Activated CD4-positive, CD25-positive, alpha-beta regulatory T cell (primary cell): ENCODE measurements at places on chromosomes 3 and 15.

DNA sequence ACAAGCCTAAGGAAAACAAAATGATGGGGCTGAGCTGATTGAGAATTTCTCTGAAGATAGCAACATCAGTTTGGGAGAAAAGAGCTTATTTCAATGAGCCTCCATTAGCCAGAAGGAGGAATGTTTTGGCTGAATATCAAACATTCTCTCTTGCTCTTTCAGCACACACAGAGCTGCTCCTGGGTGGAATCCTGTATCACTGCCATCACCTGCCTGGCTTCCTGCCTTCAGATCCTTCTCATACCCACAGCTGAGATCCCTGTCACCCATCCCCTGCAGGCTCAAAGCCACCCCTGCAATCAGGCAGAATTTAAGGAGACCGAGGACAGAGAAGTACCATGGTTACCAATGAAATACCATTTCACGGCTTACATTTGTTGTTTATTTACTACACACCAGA, 27.2 kb upstream of the SYN2 start:
- DNase-seq = no peak

DNA sequence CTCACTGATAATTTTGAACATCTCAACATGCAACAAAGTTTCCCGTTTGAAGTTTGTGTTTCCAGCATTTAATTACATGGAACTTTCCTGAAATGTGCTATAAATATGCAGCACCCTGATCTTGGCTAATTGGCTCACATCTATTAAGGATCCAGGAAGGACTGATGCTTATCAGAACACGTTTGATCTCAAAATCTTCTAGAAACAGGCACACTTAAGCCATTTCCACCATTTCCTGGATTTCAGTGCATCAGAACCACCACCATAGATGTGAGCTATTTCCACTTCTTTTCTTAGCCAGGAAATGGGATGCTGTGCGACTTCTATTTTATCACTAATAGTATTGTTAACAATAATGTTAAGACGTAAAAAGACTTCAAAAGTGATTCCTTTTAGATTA, 228.9 kb downstream of the FEZF2 start:
- DNase-seq = no peak

DNA sequence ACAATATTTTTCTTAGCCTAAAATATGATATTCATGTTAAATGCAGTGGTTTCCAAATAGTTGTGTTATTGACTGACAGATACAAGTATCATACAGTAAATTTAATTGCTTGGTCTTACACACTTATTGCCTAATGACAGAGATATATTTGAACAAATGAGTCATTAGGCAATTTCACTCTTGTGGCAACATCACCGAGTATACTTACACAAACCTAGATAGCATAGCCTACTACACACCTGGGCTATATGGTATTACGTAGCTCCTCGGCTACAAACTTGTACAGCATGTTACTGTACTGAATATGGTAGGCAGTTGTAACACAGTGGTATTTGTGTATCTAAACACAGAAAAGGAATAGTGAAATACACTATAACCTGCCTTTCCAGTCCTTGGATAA, 50.3 kb downstream of the SERPINI1 start:
- DNase-seq = no peak

- no peak for DNase-seq
These were observed 1078.4 kb downstream of the ROBO1 start for GRCh38 chr3:78689378-78689777.

GRCh38 chr3:142459929-142460328, 12.1 kb upstream of the XRN1 start:
- no peak for DNase-seq

DNA sequence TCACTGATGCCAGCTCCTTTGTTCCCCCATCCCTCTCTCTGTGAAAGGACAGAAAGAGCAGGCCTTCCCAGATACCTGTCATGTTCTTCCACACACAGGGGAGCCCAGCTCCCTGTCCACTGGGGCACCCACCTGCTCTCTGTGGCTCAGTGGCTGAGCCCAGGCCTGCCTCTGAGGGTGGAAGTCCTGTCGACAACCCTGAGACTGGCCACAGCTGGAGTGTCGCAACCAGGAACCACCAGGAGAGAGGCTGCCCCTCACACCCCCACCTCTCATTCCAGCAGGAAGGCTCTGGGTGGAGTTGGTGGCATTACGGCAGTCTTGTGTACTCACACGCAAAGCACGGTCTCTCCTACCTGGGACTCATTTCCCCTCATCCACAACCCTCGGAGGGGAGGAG, 66.3 kb downstream of the MEGF11 start:
- no peak for DNase-seq

DNA sequence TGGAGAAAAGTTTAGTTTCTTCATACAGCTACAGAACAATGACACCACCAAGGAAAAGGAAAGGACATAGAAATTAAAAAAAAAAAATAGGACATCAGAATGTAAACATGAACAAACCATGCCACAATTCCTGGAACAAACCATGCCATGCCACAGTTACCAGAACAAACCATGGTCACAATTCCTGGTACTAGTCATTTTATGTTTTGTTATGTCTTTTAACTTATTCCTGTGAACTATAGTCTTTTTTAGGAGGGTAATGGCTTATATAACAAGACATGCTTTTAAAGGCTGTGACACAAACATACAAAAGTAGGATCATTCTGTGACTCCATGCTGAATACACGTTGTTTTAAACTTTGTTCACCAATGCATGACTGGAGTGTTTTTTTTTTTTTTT, 42.8 kb downstream of the CD47 start:
- DNase-seq = no peak

DNA sequence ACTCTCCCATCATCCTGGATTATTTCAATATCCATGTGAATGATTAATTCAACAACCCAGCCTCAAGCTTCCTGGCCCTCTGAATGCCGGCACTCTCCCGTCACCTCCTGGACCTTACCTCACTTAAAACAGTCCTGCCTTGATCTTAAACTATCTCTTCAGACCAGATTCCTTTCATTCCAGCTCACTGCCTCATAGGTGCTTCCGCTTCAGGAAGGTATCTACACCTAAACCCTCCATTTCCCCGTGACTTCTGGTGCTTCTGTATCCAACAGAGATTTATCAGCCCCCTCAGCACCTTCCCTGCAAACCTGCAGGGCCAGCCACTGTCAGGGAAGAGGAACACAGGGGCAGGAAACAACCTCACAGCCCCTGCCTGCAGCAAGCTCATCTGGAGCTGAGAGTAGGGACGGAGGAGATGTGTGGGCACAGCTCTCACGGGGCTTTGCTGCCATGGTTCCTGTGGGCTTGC, 98.9 kb upstream of the TJP1 start:
- DNase-seq = no peak

DNA sequence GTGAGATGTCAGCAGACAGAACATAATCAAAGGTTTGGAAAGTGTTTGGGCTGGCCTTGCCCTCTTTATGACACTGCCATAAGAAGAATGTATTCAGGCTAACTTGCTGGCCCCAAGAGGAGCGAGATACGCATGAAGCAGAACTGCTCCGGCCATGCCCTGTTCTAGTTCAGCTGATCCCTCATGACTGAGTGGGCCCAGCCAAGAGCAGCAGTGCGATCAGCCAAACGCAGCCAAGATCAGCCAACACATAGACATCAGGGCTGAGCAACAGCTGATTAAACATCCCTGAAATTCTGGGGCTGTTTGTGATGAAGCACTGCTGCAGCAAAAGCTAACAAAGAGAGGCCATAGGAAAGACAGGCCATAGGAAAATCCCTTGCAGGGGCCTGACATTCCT, 24.1 kb downstream of the POMGNT2 start:
- DNase-seq = no peak

GRCh38 chr15:39336926-39337325, 244.0 kb upstream of the THBS1 start:
- DNase-seq = no peak

DNA sequence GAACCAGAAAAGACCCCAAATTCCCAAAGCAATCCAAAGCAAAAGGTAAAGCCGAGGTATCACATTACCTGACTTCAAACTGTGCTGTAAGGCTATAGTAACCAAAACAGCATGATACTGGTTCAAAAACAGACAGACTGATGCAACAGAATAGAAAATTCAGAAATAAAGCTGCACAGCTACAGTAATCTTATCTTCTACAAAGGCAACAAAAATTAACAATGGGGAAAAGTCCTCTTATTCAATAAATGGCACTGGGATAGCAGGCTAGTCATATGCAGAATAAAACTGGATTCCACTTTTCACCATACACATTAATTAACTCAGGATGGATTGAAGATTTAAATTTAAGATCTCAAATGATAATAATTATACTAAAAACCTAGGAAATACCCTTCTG, 392.6 kb upstream of the CBLB start:
- DNase-seq = no peak

DNA sequence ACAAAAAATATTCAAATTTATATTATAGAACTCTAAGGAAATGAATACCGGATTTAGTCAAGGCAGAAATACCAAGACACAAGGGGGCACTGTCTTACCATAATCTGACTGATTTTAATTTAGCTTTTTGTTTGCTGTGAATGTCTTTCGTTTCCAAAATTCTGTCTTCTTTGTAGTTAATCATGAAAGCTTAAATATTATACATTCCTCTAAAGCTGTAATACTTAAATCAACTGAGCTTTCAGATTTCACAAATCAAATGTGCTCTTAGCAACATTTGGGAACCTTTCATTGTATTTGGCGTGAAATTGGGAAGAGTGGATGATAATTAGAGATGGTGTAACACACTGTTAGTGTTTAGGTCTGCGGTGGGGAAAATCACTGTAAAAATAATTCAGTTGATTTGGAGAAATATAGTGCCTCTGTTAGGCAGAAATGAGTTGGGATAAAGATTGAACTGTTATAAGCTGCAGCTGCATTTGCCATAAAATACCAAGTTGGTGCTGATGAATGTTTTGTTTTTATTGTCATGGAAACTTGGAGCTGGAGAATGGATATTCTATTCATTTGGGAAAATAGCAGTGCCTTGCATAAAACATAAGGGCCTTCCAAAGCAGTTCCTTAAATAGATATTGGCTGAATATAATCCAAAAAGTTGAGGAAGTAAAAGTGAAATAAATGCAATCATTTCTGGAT, 228.2 kb downstream of the TCF12 start:
- DNase-seq = no peak

DNA sequence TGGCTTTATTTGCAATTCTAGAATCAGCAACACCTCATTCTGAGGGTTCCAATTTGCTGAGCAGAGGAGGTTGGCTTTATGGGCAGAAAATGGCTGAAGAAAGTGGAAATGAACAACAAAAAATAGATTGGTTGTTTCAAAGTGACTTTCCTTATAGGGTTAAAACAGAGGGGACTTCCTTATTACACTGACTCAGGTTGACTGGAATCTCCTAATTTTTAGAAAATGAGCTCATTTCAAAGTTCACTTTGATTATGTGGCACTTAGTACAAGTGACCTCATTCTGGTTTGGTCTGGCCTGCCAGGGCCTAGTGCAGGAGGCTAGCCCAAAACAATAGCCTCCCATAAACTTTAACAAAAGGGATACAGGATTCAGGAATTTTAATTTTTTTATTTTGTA, 41.4 kb downstream of the NFKBIZ start:
- DNase-seq = no peak
